ENCODE measurements at places on chromosomes 2 and 18.

DNA sequence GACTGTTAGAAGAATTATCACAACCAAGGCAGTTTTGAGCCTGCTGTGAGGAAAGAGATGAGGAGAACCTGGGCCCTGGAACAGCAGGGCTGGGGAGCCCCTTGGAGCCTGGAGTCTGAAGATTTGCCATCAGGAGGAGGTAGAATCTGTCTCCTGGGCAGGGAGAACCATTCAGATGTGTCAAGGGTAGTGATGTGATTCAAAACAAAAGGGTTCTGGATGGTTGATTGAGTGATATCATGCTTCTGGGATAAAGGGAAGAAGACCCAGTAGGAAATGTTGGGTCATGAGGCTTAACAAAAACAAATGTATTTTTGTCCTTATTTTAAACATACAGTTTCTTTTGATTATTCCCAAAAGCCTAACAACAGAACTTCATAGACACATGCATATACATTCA lies 28.6 kb downstream of the RNF144A start:
- DNase-seq, result no peak

DNA sequence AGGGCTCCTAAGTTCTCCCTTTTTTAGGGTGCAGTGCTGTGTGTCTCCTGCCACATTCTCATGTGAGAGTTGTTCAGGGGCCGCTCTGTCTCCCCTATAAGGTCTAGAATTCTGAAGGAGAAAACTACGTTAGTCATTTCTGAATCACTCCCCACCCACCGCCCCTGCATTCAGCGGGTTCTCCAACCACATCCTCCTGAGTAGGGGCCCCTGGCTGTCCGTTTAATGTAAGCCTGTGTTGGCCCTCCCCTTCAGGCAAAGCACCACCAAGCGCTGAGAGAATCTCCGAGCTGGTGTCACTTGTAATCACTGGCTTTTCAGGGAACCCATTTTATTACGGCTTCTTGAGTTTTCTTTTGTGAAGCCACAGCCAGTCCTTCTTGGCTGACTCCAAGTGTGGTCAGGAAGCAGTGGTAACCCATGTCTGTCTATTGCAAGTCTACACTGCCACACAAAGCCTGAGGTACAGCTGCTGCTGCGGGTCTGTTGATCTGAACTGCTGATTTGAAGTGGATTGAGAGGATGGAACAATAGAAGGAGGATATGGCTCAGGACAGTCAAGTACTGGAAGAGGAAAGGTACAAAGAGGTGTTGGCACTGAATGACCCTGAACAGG lies 16.9 kb downstream of the LCT start:
- DNase-seq, result no peak

DNA sequence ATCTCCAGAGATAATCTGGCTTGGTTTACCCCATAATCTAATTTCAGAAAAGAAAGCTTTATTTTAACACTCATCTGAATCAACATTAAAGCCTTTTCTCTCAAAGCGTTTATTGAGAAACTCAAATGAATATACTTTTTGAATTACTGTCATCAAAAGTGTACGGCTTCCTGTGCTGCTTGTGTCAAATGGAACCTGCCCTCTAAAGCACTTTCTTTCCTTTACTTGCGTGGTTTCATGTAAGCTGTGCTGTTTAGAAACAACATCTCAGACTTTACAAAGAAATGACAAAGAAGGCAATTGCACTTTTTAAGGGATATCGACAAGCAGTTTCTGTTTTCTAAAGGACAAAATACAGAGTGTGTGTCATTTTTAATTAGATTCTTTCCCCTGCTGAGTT lies 35.1 kb downstream of the CYBRD1 start:
- no peak for DNase-seq

DNA sequence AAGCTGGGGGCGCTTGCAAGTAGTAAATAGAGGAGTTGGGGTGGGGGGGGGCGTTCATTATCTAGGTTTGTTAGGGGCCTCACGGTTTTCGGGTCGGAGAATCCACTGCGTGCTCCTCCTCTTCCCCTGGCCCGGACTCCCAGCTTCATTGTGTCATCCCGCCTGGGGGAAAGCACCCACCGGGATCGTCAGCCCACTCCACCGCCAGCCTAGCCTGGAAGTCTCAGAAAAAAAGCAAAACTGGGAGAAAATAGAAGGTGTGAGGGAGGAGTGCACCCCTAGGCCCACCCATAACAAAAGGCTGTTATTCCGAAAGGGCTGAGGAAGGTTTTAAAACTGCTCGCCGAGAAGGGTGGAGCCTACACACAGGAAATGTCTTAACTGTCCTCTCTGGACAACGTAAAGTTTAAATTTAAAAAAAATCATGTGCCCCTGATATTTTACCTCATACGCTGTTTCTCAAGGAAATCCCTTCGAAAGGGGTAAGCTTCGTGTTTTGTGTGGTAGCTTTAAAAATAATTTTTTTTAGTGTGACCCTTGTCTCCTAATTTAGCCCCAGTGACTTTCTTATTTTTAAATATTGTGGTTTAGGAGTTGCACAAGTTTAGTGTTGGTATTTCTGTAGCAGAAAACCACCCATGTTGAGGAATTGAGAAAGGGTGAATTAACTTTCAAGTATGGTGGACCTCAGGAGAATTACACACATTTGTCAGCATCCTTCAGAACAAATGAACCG lies 104.2 kb downstream of the SPTBN1 start:
- no peak for DNase-seq

GRCh38 chr2:237177052-237177451 lies 91.4 kb downstream of the COPS8 start:
- no peak for DNase-seq

DNA sequence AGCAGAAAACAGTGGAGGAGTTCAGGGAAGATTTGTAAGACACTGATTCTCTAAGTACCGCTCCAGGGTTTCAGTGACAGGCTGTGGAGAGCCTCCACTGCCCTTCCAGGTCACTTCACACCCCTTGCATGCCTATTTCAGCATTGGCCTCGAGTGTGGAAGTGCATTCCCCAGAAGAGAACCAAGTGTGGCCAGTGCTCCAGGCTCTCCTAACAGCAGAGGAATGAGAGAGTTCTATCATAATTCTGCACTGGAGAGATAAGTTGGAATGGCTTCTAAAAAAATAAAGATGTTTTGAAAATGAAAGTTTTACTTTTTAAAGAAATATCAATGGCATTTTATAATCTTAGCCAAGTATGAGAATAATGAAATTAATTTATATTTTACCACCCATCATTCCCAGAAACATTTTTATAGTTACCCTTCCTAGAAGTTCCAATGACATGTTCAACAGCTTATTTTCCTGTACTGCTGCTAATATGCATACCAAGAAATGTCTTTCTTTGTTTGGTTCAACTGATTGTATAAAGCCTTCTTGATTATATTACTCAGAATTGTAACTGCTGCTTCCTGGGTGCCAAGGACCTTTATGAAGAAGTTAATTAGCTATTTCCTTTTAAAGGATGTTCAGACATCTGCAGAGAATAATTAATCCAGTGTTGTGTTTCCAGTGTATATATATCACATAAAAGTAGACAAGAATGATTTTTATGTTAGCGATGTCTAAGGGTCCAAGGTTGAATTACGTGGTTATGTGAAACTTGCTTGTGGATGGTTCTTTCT lies 61.0 kb upstream of the SERPINE2 start:
- DNase-seq, result no peak

DNA sequence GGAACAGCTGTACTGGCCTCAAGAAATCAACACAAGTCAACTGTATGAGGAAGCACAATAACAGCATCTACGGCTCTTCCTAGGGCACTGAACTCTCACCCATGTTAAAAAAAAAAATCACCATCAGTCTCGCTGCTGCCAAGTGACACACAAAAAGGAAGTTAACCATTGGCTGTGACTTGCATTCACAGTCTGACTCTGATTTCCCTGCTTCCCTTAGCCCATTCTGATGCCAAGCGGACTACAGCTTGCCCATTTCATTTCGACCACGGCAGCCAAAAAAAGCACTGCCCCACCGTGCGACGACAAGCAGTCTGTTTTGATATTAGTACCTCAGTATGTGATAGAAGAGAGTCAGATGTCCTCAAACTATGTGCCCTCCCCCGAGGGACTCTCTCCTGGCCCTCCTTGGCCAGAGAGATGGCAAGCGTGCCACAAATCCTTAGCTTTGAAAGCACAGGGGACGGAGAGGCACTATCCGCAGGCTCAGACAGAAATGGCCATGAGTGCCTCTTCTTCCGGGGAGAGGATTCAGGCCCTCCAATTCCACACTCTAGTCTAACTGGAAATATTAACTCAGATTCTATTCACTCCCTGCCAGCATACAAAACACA lies 250.0 kb downstream of the TCF4 start:
- DNase-seq, result peak; percentile 71

DNA sequence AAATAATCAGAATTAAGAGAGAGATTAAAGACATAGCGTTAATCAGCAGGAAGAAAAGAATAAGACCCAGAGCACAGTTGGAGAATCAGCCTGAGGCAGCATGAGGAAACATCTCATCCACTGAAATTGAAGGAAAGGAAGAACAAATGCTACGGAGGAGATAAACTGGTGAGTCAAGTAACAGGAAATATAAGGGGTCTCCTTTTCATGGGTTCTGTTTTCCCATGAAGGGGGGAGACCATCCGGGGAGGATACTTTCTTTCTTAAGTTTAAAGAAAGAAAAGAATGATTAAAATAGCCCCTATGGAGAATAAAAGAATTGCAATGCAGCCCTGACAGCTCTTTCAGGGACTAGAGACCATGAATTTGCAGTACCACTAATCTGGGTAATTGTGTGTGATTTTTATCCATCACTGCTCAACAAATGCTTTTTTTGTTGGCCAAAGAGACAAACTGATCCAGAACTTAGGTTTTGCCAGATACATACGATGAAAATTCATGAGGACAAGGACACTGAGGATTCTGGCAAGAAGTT lies 17.7 kb downstream of the ROCK2 start:
- no peak for DNase-seq

GRCh38 chr2:18078216-18078615 lies 199.7 kb downstream of the KCNS3 start:
- no peak for DNase-seq

DNA sequence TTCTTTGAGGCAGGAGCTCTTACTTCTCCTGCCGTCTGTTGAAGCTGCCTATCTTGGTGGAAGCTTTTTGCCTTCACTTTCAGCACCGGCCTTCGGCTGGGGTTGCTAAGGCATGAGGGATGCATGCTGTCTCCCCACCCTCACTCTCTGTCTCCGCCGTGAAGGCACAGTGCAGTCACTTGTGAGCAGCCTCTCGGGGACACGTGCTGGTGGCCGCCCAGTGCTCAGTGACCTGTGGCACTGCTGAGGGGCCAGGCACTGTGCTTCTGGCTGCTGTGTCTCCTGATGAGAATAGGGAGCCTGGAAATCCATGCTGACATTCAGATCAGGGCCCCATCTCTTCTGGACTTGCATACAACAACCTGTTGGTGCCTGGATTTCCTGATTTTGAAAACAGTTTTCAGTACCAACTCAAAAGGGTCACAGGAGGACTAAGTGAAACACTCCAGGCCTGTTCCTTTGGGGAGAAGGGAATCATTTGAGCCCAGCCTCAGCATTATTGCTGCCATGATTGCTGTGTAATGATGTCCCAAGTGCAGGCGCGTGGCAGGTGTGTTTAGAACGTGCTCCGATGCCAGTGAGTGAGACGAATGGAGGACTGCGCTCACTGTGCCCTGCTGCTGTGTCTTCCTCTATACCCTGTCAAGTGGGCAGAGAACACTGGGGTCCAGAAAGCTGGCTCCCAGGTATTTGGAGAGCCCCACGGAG lies 218.1 kb downstream of the SEPTIN10 start:
- DNase-seq, result no peak

DNA sequence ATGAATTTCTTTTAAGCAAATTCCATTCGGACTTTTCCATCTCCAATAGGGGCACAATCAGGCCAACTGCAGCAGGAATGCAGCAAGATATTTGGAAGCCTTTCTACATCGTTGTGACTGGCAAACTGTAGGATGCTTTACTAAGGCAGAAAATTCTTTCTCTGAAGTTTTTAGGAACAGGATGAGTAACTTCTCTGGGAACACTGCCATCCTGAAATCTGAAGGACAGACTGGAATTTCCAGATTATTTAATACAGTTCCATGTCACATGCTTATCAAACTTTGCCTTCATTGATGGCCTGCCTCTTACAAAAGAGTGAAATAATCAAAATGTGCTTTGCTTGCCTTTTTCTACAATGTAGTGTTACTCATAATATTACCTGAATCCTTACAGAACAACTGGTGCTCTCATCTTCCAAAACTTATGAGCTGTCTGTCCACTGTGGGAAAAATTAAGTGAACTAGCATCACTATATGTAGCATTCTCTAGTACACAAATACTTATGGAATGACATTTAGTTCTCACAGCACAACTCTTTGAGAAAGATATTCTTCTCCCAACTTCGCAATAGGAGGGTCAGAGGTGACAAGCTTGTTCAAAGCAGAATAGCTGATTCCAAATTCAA lies 32.0 kb upstream of the MAP2 start:
- DNase-seq, result no peak

DNA sequence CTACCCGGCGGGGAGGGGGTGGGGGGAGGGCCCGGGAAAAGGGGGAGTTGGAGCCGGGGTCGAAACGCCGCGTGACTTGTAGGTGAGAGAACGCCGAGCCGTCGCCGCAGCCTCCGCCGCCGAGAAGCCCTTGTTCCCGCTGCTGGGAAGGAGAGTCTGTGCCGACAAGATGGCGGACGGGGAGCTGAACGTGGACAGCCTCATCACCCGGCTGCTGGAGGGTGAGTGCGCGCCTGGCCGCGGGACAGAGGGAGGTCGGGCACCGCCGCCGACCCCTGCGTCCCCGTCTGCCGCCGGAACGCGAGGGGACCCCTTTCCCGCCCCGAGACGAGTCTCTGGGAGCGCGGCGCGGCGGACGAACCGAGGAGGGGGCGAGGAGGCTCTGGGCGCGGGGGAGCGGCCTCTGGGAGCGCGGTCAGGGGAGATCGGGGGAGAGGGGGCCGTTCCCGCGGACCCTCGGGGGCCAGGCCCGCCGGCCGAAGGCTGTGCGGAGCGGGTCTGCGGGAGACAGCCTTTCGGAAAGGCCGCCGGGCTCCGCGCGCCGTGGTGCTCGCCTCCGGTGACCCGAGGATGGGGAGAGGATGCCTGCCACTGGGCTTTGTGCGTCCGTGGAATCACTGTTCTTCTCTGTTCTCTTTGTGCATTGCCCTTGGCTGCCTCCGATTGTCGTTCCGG lies 463 bp downstream of the PPP1CB start:
- no peak for DNase-seq

DNA sequence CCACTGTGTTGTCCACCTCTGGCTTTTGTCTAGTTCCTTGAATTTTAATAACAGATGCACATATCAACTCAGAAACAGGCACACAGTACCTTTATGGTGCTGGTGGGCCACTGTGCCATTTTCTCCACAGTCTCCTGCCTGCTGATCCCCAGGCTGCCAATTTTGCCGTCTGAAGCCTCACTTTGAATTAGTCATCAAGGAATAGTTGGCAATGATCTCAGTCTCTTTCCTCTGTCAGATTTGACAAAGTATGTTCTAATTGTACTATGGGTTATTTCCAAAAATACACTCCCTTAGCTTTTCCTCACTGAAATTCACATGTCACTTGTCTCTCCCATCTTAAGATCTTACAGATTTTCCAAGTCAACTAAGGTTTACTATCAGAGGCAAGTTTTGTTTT lies 140.7 kb downstream of the ZNF516 start:
- DNase-seq, result no peak

GRCh38 chr2:112693596-112693995 lies 27.2 kb upstream of the NT5DC4 start:
- no peak for DNase-seq

GRCh38 chr2:204249437-204249836 lies 295.8 kb upstream of the PARD3B start:
- no peak for DNase-seq

Measured in pulmonary artery endothelial cell (primary cell).